ENCODE measurements at places on chromosomes 2 and 18.

GRCh38 chr2:109269706-109270504, 140.9 kb downstream of the SH3RF3 start:
- no peak for DNase-seq

GRCh38 chr2:54310311-54310710, 54.3 kb upstream of the TSPYL6 start:
- no peak for DNase-seq

- DNase-seq = no peak
Measured at GRCh38 chr2:63765117-63765516, 76.6 kb upstream of the UGP2 start.

DNA sequence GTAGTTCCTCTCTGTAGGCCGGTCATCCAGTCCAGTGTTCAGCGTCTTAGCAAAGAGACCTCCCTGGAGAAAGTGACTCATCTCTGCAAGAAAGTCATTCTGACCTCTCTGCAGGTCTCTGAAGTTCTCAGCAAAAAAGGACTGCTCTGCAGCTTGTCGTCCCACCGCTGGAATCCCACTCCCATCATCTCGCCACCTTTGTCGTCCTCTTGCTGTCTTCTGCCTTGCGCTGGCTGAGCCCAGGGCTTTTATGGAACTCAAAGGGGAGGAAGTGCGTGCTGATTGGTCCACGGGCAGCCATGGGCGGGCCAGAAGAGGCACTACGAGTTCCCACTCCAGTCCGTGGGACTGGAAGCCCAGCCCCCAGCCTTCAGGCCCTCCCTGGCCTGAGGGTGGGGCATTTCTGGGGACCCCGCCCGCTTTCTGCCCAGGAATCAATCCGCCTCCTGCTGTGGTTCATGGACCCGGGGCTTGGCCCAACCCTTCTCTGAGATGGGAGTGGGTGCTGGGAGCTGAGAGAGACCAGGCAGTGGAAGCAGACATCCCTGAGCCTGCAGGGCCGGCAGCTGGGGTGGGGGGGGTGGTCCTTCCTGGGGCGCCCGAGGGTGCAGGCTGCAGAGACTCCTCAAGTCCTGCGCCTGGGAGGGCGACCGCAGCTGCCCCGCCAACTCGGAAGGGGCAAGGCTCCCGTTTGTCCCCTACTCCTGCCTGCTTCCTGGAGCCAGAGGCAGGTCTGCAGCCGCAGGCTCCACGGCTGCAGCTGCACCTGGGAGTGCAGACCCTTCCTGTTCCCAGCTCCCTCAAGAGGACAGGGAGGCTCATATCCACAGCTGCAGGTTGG, 660.7 kb upstream of the RAB6C start:
- no peak for DNase-seq

DNA sequence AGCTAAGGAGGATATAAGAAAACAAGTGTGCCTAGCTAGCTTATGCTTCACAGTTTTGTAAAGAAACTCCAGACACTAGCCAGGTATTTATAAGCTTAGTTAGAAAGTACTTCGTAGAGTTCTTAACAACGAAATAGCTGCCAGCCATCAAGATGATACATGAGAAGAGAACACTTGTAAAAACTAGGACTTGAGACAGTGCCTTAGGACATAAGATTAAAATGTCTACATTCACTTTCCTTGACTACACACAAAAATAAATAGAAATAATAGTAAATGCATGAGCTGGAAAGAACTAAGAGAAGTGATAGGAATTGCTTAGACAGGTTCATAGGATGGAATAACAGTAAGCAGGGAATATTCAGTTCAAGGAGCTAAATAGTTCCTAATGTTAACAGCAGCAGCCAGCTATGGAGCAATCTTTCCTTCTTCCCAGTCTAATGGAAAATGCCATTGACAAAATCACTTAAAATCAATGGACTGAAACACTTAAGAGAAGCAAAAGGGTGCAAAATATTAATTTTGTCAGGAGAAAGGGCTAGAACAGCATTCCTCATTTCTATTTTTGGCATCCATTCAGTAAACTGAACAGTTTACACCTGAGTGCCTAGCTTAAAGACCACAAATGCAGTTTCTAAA, 186.6 kb downstream of the PDE11A start:
- DNase-seq = no peak

GRCh38 chr2:190656301-190656700, 7.4 kb downstream of the NAB1 start:
- DNase-seq = no peak

DNA sequence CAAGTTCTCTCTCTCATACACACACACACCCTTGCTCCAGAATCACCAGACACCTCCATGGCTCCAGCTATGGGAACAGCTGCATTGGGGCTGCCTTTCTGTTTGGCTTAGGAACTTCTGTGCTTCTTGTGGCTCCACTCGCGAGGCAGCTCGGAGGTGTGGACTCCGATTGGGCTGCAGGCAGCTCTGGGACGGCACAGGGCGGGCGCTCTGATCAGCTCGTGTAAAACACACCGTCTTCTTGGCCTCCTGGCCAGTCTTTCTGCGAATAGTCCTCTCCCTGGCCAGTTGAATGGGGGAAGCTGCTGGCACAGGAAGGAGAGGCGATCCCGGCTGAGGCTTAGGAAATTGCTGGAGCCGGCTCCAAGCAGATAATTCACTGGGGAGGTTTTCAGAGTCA, 22.4 kb downstream of the FOSL2 start:
- DNase-seq = no peak

GRCh38 chr18:617970-618504, 21.2 kb downstream of the CLUL1 start:
- DNase-seq = no peak

GRCh38 chr2:236159778-236160170, 8.4 kb downstream of the GBX2 start:
- no peak for DNase-seq

GRCh38 chr2:144504218-144504641, 15.7 kb downstream of the ZEB2 start:
- no peak for DNase-seq

DNA sequence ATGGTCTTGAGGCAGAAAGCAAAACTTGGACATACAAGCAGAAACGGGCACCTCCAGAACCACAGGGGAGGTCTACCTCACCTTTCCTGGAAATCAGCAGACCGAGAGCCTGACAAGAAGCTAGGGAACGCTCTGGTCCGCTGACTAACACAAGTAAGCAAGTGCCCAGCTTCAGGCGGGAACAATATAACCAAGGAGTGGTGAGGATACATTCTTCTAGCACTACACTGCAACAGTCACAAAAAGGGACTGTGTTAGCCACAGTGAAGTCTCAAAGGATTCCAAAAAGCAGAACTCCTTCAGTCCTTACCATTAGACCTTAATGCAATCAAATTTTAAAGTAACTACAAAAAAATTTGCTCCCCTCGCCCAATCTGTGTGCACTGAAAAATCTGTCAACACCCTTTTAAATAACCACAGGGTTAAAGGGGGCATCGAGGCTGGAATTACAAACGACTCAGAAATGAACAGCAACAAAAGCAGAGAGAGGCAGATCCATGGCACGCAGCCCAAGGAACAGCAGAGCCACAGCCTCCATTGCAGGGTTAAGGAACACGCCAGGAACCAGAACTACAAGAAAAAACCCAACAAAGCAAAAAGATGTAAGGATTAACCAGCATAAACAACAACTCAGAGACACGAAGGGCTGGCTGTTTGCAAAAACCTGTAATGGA, 7.1 kb downstream of the THAP4 start:
- DNase-seq = no peak

DNA sequence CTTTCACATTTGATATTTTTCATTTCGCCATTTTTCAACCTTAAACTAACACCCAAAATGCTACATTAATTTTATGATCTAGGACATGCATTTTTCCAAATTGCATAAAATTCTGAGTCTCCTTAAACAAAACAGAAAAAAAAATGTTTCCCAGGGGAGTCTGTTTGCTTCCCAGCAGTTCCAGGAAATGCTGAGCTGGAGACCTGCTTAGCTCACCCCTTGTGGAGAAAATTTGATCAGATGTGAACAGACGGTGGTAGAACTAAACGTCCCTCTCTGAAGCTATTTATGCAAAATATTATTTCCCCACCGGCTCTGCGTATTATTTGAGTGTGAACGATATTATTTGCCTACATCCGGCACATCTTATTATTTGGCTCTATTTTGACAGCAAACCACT, 74.9 kb upstream of the AGAP1 start:
- DNase-seq = no peak

DNA sequence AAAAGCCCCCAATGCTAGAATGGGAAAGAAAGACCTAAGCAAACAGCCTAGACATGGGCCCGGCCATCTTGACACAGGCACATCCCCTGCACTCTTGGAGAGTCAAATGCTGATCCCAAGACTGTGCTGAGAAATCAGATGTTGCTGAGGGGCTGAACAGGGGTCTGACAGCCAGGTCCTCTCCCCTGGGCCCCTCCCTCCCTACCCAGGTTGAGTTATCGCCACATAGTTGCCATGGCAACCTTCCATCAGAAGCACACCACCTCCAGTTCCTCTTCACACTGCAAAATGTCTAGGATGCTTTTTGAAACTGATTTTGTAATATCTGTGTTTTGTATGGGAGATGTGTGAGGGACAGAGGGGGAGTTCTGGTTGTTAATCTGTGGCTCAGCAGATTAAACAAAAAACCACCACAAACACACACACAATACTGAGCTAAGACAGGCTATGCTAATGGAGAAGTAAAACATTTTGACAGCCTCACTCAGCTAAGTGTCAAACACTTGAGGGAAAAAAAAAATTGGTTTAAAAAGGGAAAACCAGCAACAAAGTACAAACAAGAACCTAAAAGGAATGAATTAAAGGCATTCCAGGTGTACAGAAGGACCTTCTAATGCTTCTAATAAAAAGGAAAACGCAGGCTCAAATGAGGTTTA, 88.2 kb downstream of the TMEM163 start:
- no peak for DNase-seq

- DNase-seq = no peak
Measured at GRCh38 chr18:35089382-35089781, 48.2 kb downstream of the MAPRE2 start.

DNA sequence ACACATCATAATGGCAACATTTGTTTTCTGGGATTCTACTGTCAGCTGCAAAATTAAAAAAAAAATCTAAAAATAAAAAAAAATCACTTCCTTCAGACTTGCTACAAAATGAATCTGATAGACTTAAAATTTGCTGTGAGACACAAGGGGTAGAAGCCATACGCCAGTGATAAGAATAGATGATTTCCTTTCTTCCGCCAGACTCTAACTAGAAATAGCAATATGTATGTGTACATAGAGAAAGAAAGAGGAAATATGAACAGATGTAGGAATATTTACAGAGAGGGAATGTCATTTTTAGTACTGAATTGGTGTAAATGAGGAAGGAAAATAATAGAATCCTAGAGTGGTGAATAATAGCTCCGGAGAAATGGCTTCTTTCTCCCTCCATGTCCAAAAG, 574.2 kb downstream of the DCC start:
- DNase-seq = no peak

- no peak for DNase-seq
Measured at GRCh38 chr2:66824926-66825325, 390.0 kb downstream of the MEIS1 start.

DNA sequence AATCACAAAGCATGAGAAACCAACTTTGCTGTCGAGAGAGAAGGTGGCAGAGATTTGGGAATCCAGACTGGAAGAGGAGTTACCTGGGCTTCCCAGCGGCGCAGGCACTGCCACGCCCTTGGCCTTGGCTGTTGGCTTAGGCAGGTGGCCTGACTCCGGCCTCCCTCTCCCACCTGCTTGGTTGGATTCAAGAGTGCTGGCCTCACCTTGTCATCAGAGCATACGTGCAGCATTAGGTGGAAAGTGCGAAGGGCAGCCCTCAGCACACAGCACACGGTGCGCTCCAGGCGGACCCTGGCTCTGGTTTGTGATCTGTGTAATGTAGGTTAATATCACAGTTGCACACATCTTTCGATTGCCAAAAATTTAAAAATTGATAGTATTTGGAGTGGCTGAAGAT, 19.2 kb upstream of the ASB1 start:
- DNase-seq = no peak

DNA sequence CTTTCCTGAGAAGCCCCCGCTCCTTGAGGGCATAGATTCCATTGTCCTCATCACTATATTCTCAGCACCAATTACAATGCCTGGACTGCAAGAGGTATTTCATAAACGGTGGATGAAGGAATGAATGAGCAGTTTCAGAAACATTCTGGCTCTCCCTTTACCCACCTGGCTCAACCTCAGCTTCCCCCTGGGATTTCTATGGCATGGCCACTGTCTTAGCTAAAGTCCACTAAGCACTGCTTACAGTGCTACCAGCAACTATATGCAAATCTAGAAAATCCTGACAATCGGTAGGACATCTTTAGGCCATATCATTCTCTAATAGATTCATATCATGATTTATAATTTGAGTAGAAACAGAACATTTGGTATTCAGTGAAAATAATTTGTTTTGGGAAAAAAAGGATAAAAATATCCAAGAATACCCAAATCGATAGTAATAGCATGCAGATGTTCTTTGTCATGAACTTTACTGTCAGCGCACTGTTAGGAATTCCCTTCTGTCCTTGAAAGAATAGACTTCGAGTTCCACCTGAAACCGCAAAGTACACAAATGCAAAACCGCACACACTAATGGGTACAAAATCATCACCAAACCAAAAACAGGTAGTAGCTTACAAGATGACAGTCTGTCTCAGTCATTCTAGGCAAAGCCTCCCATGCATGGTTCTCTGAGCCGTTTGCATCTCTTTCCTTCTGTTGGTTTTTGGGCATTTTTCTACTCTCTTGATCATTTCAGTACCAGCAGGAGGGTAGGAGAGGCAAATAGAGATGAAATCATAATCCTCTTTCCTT, 303.6 kb upstream of the ID2 start:
- no peak for DNase-seq

- no peak for DNase-seq
Measured at GRCh38 chr2:208369091-208369490, 37.5 kb upstream of the PTH2R start.

GRCh38 chr2:196565106-196565765, 74.3 kb upstream of the CCDC150 start:
- no peak for DNase-seq

GRCh38 chr18:10164271-10165071, 250.7 kb downstream of the VAPA start:
- DNase-seq = no peak

- no peak for DNase-seq
Measured at GRCh38 chr18:60228609-60229595, 143.7 kb downstream of the MC4R start.

DNA sequence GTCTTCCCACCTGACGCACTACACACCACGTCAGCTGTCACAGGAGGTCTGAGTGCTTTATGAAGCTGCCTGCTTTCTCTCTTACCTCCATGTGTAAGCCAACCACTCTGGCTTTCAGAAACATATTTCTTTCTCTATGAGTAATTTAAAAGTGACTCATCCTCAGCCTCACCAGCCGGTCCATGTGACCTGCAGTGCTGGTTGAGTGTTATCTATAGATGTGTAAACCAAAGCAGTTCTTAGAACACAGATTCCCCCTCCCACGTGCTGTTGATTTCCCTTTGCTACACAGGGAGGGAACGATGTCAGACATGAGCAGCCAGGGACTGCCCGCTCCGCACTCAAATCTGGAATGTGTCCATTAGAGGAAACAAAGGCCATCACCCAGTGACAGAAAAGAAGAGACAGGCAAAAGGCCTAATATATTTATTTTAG, 157.8 kb downstream of the BCL2 start:
- peak; percentile 52 for DNase-seq

GRCh38 chr18:59743566-59743965, 46.3 kb upstream of the CCBE1 start:
- DNase-seq = no peak

- no peak for DNase-seq
Measured at GRCh38 chr18:48100651-48101165, 170.2 kb upstream of the SMAD2 start.
